NCI-H2107 (cell line): ENCODE measurements at places on chromosomes 7 and 10.

DNA sequence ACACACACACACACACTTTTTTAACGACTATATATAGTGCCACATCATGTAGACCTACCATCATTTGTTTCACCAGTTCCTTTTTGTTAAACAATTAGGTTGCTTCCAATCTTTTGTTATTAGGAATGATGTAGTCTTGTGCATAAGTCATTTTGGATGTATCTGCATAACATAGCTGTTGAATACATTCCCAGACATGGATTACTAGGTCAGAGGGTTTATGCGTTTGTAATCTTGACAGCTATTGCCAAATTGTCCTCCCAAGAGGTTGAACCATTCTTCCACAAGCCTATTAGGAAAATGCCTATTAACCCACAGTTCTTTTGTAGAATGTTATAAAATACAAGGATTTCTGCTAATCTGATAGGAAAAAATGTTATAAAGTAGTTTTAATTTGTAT lies 87.3 kb downstream of the PALS2 start:
- DNase-seq = no peak

DNA sequence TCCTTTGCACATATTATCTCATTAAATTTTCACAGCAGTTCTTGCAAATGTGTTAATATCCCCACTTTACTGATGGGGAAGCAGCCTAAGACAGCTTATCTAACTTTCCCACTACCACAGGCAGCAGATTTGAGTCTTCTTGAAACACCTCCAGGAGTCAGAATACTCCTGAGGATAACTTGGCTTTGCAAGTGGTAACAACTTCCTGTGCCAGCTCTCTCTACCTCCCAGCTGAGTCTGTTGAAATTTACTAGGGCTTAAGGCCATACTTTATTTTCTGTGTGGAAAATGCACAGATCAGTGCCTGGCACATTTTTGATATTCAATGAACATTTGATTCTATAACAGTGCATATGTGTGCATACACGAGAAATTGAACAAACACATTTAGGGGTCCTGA lies 136.1 kb upstream of the COBL start:
- no peak for DNase-seq

- no peak for DNase-seq
These were observed 1.9 kb downstream of the HTR5A start for GRCh38 chr7:155071916-155072571.

GRCh38 chr10:69863580-69863979 lies 61.9 kb downstream of the COL13A1 start:
- DNase-seq = no peak

GRCh38 chr10:5764422-5765297 lies 48.6 kb downstream of the GDI2 start:
- no peak for DNase-seq

GRCh38 chr10:61793760-61794703 lies 107.5 kb upstream of the ARID5B start:
- DNase-seq = no peak

GRCh38 chr10:106189292-106189691 lies 975.2 kb downstream of the SORCS1 start:
- DNase-seq = no peak

GRCh38 chr7:22564511-22565045 lies 64.6 kb upstream of the STEAP1B start:
- DNase-seq = no peak

DNA sequence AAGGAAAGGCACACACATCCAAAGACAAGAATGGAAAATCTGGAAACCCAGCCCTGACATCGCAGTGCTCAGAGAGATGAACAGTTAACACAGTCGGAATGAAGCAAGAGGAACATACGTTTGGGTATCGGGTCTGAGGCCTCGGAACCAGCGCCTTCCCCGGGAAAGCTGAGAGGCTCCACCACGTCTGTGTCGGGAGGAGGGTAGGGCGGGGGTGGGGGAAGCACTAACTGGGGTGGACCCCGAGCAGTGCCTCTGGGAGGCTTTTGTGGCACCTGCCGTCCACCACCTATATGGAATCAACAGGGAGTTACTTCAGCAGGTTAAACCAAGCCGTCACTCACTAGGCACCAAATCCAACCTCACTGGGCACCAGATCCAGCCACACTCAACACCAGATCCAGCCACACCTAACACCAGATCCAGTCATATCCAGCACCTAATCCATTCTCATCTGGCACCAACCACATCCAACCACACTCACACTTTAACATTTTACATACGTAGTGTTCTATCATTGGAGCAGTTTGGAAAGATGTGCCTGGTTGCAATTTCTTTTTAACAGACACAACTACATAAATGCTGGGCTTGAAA lies 233.6 kb downstream of the COBL start:
- no peak for DNase-seq
